ENCODE measurements at places on chromosomes 3 and 15.

DNA sequence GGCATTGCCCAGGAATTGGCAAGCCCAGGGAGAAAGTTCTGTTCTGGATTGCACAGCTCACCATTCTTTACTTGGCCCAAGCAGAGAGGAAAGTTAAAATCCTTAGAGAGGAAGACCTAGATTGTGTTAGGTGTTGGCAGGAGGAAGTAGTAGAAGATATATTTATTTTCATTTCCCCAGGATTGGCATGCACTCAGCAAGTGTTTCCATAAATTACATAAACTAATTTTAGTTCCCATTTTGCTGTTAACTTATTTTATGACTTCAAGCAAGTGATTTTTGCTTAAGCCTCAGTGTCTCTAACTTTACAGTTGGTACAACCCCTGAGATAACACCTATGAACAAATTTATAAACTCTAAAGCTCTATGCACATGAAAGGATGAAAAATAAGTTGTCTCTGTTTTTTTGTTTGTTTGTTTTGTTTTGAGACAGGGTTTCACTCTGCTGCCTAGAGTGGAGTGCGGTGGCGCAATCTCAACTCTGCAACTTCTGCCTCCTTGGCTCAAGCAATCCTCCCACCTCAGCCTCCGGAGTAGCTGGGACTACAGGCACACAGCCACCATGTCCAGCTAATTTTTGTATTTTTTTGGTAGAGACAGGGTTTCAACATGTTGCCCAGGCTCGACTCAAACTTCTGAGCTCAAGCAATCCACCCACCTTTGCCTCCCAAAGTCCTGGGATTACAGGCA is 31.2 kb upstream of the TOP2B start:
- DNase-seq: no peak

GRCh38 chr3:189927975-189928895 is 192.5 kb downstream of the P3H2 start:
- no peak for DNase-seq

DNA sequence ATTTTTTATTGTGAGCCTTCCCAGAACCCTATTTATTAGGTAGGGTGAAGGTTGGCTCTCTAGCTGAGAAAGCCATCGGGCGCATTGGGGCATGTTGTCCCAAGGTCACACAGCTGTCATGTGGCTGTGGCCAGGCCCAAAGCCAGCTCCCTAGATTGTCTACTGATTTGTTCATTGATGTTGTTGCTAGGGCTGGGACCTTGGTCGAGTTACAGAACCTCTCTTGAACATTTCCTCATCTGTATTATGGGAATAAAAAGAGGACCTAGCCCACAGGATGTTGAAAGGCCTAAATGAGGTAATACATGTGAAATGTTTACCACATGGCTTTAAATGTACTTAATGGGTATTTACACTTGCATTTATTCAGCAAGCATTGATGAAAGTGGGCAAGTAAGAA is 252.5 kb downstream of the SUCLG2 start:
- DNase-seq: no peak

GRCh38 chr3:62500556-62501288 is 127.4 kb upstream of the FEZF2 start:
- no peak for DNase-seq

DNA sequence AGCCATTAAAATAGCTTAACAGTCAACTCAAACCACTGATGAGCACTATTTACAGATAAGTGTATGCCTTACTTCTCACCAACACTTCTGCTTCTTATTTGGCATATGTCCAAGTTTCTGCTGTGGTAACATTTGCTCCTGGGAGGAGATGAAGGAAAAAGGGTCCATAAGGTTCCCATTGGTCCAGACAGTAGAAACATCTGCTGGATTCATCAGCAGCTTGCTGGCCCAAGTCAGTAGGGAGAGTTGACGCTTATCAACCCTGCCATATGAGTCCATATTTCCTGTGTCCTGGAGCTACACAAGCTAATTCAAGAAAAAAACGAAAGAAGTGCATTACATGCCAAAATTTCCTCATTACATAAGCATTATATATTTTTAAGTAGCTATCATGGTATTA is 824.5 kb downstream of the CADM2 start:
- no peak for DNase-seq

- DNase-seq: peak; percentile 36
Measured at GRCh38 chr15:71647487-71647808, 162.9 kb upstream of the NR2E3 start.

- peak; percentile 68 for DNase-seq
Measured at GRCh38 chr3:149534671-149535332, 60.3 kb downstream of the TM4SF4 start.

GRCh38 chr3:46375814-46376213 is 5.1 kb downstream of the CCR5 start:
- DNase-seq: no peak

DNA sequence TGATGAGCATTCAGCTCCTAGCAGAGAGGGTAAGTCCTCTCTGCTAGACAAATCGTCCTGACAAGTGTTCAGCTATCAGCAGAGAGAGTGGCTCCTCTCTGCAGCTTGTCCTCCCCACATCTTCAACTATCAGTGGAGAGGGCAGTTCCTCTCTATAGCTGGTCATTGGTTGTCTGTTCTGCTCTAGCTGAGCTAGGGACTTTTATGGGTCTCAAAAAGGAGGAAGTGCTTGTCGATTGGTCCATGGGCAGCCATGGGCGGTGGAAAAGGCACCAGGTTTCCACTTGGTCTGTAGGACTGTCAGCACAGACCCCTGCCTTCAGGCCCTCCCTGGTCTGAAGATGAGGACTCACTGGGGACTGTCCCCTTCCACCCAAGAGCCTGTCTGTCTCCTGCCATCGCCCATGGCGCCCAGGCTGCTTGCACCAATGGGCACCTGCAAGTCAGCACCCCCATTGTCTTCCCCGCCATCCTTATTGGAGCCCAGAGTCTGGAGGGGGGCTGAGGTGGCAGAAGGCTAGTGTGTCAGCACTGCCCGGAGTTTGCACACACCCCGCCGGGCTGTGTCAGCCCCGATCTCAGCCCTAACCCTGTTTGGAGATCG is 264.7 kb downstream of the ZBBX start:
- no peak for DNase-seq

- DNase-seq: no peak
Measured at GRCh38 chr3:47863391-47864128, 60.6 kb downstream of the DHX30 start.

DNA sequence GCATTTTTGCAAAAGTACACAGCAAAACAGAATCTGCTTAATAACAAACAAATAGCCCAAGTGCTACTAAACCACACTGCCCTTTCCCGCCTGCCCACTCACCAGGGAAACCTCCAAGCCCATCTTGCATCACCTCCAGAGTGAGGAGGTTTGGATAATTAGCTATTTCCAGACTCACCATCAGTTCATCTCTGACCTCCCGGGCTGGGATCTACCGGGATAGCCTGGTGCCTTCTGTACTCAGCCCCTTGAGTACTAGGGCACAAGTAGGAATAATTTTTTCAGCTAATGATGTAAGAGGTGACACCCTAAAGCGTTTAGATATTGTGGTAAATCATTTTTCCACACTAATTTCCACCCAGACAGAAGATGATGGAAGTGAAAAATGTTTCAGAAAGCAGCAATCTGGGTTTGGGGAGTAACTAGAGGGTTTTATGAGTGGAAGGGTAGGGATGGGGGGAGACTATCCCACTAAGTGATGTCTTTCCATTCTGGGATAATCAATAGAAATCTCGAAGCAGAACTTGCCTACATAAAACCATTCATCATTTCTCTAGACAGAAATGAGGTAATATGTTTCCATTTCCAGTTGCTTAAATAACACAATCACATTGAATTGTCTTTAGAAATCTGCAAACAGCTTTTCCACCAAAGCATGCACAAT is 40.9 kb downstream of the TAFA4 start:
- no peak for DNase-seq

DNA sequence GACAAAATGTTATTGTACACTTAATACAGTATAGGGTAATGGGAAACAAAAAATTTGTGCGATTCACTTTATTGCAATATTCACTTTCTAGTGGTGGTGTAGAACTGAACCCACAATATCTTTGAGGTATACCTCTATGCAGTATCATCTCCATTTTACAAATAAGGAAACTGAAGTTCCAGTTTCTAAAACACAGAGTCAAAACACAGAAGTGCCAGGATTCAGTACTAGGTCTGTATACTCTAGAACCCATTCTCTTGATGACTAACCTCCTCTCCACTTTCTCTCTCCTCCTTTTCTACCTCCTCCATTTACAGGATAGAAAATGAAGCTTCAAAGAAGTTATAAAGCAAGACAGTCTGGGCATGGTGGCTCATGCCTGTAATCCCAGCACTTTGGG is 62.2 kb downstream of the MB21D2 start:
- no peak for DNase-seq
